ENCODE measurements at places on chromosomes 4 and X.

- DNase-seq: no peak
Observed at GRCh38 chrX:142711796-142712290, 313.9 kb upstream of the SPANXN4 start.

- no peak for DNase-seq
Observed at GRCh38 chrX:99301990-99302389, 1108.1 kb downstream of the PCDH19 start.

DNA sequence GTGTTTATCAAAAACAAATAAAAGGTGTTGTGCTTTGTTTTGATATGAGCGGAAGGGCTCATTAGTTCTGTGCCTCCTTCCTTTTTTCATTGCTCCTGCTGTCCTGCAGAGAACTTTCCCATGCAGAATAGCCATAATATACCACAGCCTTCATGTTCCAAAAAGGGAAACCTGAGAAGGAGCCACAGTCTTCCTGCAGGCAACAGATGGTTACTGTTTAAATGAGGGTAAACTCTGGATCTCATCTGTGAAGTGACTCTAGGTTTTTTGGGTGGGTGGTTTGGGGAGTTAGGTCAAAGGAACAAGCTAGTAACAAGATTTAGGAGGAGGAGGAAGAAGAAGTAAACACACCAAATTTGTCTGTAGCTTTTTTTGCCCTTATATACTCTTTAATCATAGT is 131.8 kb downstream of the BMPR1B start:
- DNase-seq: no peak

GRCh38 chr4:52627876-52628275 is 31.2 kb downstream of the USP46 start:
- DNase-seq: no peak

DNA sequence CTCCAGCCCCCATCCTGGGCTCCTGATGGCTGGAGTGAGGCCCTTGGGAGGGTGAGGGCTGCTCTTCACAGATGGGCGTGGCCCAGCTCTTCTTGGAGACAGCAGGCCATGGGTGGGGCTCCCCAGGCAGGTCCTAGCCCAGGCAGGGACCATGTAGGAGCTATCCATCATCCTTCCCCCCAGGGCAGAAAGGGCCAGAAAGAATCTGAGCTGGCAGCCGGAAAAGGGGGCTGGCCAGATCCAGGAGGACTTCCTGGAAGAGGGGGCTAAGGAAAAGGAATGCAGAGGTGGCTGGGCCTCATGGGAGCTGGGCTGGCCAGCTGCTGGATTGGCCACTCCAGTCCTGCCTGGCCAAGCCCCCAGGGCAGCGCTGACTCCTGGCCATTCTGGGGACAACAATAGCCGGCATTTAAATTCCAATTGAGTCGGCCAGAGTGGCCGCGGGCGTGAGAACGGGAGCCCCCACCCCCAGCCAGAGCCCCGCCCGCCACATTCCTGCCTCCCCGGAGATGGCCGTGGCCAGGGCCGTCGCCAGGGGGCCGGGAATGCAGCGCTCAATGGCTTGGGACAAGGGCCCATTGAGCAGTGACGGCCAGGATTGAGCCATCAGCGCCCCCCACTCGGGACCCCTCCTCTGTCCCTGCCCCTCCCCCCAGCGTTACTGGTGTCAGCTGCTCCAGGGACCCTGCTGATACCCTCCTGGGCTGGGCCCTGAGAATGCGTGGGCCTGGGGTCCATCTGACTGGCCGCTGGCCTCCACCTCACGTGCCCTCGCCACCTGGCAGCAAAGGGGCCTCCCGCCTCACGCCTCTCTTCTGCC is 15.1 kb upstream of the FGFR3 start:
- DNase-seq: no peak

DNA sequence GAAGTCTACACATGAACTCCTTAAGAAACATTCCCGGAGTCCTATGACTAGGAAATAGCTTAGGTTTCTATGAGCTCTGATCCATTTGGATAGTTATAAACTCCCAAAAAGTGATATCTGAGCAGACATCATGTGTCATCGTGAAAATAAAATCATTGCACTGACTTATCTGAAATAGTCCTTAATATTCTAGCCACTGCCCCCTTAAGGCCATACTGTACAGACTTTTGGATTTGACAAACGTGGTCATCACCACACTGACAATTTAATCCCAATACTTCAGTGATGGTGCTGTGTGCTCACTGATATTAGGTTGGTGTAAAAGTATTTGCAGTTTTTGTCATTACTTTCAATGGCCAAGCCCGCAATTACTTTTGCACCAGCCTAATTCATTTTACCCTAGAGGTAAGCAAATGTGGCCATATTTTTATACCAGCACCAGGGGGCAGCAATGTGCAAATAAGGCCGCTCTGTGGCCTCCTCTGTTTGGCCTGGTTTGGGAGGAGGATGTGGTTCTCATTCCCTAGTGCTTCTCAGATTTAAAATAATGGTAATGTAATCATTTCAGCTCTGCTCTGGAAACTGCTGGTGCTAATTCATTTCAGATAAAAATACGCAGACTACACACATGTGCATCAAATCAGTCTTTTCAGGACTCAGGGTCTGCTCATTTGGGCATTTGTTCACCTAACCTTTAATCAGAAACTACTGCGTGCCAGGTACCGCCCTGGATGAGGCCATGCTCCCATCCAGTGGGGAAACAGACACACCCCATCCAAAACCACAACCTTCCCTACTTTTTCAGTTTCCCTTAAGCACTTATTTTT is 196.4 kb upstream of the C1QTNF7 start:
- DNase-seq: peak; percentile 46
